ENCODE measurements at places on chromosomes 2 and 18.

DNA sequence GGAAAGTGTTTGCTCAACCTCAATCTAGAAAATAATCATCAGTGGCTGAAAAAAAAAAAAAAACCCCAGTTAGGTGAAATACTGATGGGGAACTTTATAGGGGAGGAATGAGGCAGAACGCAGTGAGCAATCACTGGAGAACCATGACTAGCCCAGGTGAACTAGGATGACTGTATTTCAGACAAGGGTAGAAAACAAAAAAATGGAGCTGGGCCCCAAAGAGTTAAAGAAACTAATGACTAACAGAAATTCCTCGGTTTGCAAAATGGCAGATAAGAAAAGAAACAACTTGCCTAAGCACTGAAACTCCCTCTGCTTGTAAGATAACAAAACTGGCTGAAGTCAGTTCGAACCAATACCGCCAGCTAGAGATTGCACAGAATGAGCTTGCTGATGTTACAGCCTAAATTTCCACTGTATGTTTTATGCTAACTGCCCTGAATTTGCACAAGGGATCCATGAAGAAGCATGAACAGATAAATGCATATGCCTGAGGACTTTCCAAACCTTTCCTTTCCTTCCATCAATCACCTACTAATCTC is 245.9 kb downstream of the METTL4 start:
- no peaks in the 10 kb centered on the region for H3K4me1 ChIP-seq
- H3K27me3 ChIP-seq: no peaks in the 10 kb centered on the region
- no peak overlapping the region for H3K27ac ChIP-seq
- no peak overlapping the region for H3K4me3 ChIP-seq

GRCh38 chr2:6995391-6996097 is 78.3 kb downstream of the RNF144A start:
- no peaks in the 10 kb centered on the region for H3K36me3 ChIP-seq
- H3K27ac ChIP-seq: no peak overlapping the region
- no peak for DNase-seq

DNA sequence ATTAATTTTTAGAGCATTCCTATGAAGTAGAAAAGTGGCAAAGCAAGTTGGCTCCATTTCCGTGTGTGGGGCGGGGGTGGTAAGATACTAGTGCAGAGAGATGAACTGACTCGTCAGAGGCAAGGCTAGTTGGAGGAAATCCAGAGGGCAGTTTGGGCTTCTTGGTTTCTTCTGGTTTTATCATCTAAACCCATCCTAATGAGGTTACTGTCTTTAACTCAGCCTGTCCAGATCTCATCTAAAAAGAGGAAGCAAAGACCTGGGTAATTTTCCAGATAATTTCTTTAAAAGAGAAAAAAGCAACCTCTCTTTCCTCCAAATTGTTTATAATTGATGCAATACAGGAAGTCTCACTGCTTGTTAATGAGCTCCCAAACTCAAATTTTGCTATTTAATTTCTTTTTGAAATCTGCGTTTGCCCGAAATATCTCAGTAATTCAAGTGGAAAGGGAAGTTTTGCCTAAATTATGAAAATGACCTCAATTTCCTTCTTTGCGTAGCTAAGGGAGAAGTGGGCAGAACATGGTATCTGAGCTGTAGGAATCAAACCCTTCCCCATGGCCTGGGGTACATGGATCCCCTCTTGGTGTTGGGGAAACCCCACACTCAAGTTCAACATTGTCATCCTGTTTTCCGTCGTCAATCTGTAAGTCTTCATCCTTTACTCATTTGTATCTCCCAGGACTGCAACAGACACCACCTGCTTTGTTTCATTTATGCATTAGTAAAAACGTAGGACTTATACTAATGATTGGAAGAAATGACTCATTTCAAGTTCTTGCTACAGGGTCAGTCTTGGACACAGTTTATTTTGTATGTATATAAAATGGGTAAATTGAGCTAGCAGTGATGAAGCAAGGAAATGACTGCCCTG is 89.1 kb upstream of the KLF7 start:
- no peak overlapping the region for H3K27ac ChIP-seq
- H3K36me3 ChIP-seq: no peaks in the 10 kb centered on the region
- H3K4me3 ChIP-seq: no peak overlapping the region

DNA sequence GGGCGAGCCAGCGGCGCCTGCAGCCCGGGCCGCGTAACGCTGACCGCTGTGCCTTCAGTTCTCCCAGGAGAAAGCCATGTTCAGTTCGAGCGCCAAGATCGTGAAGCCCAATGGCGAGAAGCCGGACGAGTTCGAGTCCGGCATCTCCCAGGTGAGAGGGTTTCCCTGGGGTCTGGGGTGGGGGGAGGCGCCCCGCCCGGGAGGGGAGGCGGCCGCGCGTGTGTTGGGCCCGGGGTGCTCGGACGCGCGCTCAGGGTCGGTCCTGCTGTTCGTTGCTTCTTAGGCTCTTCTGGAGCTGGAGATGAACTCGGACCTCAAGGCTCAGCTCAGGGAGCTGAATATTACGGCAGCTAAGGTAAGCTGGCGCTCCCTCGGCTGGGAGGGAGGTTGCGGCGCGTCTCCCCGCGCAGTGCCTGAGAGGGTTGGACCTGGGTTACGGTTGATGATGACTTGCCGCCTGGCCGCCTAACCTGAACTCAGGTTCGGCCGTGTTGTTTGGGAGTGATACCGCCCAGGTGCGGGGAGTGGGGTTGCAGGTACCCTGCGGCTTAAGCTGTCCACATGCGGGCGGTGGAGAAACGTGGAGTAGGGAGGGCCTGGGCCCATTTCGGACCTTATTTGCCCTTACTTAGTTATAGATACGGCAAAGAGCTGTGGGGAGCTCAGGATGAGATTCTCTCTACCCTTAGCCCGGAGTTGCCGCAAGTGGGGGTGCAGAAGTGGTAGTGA is 638 bp downstream of the RPS7 start:
- H3K4me1 ChIP-seq: peaks cover 5% of the 10 kb centered on the region
- peak overlapping the region; percentile 88 for H3K4me3 ChIP-seq
- no peaks in the 10 kb centered on the region for H3K27me3 ChIP-seq
- DNase-seq: no peak

DNA sequence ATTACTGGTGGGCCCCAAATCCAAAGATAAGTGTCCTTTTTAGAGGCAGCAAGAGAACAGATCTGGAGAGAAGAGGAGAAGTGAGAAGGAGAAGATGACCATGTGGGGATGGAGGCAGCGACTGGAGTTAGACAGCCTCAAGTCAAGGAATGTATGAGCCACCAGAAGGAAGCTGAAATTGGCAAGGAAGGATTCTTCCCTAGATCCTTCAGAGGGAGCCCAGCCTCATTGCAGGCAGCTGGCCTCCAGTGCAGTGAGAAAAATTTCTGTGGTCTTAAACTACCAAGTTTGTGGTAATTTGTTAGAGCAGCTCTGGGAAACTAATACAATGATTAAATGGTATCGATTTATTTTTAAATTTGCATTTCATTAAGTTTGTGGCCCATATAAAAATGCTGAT is 167.9 kb downstream of the NCKAP5 start:
- H3K27me3 ChIP-seq: no peaks in the 10 kb centered on the region
- H3K27ac ChIP-seq: no peak overlapping the region
- H3K4me1 ChIP-seq: no peaks in the 10 kb centered on the region
- no peak for DNase-seq
- no peak overlapping the region for H3K4me3 ChIP-seq
- no peaks in the 10 kb centered on the region for H3K36me3 ChIP-seq

GRCh38 chr2:34806396-34806795 is 1207.3 kb upstream of the FAM98A start:
- DNase-seq: no peak
- no peak overlapping the region for H3K4me3 ChIP-seq
- H3K27ac ChIP-seq: no peak overlapping the region
- H3K36me3 ChIP-seq: no peaks in the 10 kb centered on the region
- no peaks in the 10 kb centered on the region for H3K27me3 ChIP-seq
- H3K4me1 ChIP-seq: no peaks in the 10 kb centered on the region

- peaks cover 16% of the 10 kb centered on the region for H3K4me1 ChIP-seq
- peak; percentile 6 for DNase-seq
- H3K27me3 ChIP-seq: no peaks in the 10 kb centered on the region
- no peak overlapping the region for H3K4me3 ChIP-seq
Observed at GRCh38 chr18:35511833-35512232, 14.1 kb upstream of the INO80C start.

Data from HCT116 (cell line).